ELF-1 (cell line): ENCODE measurements at places on chromosomes 2 and 18.

- no peak for DNase-seq
Observed at GRCh38 chr2:240799033-240799820, 20.8 kb downstream of the KIF1A start.

DNA sequence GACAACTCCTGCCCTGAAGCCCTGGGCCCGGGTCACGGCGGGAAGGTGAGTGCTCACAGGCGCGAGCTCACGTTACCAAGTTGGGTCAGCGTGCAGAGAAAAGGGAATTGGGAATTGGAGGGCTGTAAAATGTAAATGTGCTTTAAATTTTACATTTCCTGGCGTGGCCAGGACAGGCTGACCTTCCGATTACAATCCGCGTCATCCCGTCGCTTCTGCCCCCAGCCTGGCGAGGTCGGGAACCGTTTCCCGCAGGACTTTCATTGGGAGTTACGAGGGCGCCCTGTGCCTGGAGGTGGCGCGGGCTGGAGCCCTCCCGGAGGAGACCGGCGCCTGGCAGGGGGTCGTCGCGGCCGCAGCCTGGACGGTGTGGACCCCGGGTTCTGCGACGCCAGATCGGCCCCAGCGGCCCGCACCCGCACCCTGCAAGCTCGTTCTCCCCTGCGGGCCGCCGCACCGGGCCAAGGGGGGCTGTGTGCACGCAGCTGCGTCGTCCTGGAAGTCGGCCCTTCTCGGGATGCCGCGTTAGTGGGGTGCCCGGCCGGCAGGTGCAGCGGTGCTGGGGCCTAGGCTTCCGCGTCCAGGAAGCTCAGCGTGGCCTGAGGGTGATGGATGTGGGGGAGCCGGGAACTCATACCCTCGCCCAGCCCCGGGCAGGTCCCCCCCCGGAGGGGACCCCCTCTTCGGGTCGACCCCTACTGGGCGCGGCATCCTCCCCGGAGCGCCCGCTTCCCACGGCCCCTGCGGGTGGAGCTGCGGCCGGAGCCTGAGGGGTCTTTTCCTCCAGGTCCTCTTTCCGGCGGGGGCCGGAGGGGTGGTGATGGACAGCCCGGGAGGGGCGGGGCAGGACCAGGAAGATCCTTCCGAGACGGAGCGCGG lies 63.9 kb downstream of the LRRFIP1 start:
- DNase-seq, result peak; percentile 80

GRCh38 chr18:985212-985661 lies 80.6 kb downstream of the ADCYAP1 start:
- peak; percentile 32 for DNase-seq

- no peak for DNase-seq
Observed at GRCh38 chr2:204143216-204144014, 206.9 kb downstream of the ICOS start.

DNA sequence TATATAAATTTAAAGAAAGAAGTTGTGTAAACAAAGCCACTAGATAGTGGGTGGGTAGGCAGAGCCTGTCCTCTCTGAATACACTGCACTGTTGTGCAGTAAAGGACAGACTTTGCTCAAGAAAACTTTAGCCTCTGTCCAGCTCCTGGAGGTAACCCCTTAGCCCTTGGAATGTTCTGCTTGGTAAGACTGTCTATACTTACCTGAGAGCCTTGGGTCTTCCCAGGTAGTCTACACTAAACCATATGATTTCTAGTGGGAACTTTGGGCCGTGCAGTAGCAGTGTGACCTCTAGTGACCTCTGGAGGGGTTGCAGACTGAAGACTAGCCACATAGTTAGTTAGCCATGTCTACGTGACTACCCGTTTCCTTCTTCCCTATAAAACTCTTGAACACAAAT lies 678.3 kb upstream of the NRXN1 start:
- peak; percentile 56 for DNase-seq

DNA sequence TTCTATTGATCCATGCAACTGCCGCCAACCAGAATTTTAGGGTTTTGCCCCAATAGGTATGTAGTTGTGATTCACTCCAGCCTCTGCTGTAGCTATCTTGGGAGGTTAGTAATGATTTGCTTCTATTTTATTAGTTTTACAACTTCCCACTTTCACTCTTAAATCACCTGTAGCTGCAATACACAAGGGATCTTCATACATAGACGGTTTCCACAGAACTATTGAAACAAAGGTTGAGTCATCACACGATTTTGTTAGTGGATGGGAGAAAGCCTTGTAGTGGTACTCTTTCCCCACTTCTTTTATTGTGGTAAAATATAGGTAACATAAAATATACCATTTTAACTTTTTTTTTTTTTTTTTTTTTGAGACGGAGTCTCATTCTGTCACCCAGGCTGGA lies 104.2 kb upstream of the SPRED2 start:
- no peak for DNase-seq
